Activated CD8-positive, alpha-beta memory T cell treated with anti-CD3 and anti-CD28 coated beads for 1 hour (primary cell): ENCODE measurements at places on chromosomes 5 and 9.

GRCh38 chr5:18311266-18311665 is 677.0 kb downstream of the TAF11L14 start:
- DNase-seq: no peak

GRCh38 chr9:36210722-36211121 is 20.0 kb downstream of the CLTA start:
- DNase-seq: no peak

- no peak for DNase-seq
Measured at GRCh38 chr9:69486498-69486897, 161.5 kb downstream of the ENTREP1 start.

- DNase-seq: no peak
Measured at GRCh38 chr9:78939311-78940065, 632.3 kb upstream of the TLE4 start.

- DNase-seq: no peak
Measured at GRCh38 chr5:150214289-150214688, 24.4 kb downstream of the SLC6A7 start.

GRCh38 chr9:8078641-8079140 is 279.1 kb upstream of the DMAC1 start:
- no peak for DNase-seq

DNA sequence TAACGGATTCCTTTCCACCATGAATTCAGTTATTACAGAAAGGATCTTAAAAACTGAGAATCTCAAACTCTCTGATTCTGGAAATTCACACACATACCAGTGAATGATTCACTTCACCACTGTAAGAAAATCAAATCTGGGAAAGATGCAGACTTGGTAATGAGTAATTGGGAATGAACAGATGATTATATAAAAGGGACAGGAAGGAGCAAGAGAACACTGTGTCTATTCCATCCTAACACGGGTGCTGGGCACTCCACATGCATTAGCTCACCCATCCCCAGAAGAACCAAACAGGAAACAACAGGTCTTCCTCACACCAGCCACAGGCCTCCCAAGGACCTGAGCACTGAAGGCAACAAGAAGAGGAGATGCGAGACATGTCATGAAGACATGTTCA is 74.8 kb upstream of the ZNF622 start:
- DNase-seq: no peak

DNA sequence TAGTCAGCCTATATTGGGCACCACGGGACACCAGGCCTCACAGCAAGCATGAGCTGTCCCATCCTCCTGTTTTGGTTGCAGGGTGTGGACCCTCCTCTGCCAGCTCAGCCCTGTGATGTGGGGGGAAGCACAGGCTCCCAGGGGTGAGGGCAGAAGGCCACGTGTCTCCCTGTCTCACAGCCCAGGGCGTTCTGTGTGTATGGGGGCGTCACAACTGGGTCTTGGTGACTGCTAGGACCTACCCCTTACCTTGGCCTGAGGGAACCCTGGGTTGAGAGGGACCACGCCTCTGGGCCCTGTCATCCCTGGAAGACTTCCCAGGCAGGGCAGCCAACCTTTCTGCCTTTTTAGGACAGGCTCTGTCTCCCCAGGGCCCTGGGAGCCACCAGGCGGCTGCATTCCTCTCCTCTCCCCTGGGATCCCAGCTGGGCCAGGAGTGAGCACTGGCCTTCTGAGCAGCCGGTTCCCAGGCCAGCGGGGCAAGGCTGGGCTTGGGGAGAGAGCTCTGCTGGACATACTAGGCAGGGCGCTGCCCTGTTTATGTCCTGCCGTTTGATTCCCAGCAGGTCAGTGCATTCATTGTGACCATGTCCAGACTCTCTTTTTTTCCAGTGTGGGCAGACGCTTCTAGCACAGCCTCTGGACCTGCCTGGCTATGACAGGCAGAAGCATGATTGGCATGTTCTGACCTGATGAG is 97.4 kb downstream of the DAB2IP start:
- no peak for DNase-seq

DNA sequence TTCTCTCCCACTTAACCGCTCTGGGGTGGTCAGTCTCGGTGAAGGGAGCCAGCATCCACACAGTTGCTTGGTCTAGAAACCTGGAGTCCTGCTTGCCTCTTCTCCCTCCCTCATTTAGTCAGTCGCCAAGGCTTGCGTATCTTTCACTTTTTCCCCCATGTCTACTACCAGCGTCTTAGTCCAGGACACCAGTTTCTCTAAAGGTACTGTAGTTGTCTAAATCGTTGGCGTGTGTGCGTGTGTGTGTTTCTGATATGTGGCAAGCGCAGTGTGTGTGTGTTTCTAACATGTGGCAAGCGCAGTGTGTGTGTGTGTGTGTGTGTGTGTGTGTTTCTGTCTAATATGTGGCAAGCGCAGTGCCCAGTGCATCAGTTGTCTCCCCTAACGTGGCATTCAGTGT is 641 bp downstream of the ATP6V1G1 start:
- no peak for DNase-seq

DNA sequence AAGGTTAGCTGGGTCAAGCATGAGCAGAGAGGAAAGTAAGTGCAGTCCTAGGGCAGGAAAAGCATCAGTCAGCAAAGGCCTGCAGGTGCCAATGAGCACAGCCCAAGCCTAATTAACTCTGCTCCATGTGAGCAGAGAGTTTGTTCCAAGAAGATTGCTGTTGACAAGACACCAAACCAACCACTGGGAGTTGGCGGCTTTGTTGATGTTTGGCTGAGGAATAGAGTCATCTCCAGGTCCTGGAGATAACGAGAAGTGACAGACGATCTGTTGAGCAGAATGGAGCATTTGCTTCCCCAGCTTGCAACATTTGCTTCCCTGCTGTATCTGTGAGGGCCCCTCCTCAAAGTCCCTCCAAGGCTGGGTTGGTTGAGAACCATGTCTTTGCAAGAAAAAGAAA is 68.2 kb downstream of the FAM114A2 start:
- no peak for DNase-seq

DNA sequence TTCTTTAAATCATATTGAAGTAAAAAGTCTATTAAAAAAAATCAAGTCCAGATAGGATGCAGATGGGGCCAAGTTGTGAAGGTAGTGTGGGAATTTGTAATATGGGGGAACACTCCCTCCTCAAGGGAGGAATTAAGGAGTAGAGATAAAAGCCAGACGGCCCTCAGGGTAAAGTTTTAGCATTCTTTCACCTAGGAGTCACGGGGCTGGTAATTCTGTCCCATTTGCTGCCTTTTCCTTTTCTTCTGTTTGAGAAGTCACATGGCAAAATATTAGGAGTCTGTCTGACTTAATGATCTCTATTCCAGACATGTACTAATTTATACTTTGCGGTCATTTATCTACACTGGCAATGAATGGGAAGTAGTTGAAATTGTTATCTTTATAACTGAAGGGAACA is 61.9 kb downstream of the SNX24 start:
- no peak for DNase-seq

DNA sequence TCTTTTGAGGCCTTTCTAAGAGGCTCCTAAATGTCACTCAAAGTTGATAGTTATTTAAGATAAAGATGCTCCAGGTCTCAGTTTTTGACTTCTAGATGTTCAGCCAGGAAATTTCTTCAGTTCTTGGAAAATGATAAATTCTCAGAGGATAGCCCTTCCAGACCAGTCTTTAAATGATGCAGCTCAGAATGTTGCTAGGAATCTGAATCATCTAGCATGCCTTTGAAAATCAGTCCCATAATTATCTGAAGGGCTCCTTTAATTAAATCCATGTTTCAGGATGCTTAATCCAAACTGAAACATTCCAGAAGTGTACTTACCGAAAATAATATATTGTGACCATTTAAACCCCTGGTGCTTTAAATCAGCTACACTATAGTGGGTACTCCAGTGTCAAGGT is 107.5 kb upstream of the FBN2 start:
- DNase-seq: no peak

DNA sequence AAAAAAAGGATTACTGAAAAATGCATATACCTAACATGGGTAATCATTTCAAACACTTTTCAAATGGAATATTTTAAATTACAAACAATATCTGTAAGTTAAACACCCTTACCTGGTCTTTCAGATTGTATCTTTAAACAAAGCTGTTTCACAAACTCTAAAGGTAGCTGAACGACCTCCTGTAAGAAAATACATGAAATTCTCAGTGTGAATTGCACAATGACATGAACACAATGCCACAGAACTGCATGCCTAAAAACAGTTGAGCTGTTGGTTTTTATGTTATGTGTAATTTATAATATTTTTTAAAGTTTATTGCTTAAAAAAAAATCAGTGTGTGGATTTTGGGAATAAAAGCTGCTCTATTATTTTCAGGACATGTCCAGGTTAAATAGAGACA is 17.5 kb downstream of the IPPK start:
- DNase-seq: no peak

- no peak for DNase-seq
Measured at GRCh38 chr5:136113606-136114005, 19.0 kb upstream of the SMAD5 start.

- no peak for DNase-seq
Measured at GRCh38 chr5:2293906-2294305, 411.2 kb upstream of the IRX4 start.

DNA sequence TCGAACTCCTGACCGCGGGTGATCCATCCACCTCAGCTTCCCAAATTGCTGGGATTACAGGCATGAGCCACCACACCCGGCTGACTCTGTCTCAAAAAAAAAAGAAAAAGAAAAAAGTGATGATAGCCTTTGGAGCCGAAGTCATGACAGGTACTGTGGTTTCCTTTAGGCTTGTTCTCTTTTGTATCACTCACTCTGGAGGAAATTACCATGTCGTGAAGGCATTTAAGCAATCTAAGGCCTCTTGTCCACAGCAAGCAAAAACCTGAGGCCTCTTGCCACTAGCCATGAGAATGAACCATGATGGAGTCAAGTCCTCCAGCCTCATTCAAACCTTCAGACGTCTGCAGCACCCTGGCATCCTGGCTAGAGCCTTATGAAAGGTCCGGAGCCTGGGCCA is 286.1 kb downstream of the RAB3C start:
- no peak for DNase-seq

DNA sequence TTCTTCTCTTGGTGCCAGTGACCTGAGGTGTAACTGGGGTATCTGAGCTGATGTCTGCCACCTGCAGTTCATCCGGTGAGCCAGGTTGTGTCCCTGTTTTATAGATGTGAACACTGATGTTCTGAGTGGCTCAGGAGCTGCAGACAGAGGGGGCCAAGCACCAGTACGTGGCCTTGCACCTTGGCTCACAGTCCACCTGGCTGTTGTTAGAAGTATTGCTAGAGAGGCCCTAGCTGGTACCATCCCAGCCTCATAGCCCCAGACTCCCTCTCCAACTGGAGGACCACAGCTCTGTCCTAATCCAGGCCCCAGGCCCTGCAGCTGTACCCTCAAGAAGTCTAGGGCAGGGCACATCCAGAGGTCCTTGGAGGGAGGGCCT is 16.2 kb downstream of the PHF2 start:
- DNase-seq: no peak

DNA sequence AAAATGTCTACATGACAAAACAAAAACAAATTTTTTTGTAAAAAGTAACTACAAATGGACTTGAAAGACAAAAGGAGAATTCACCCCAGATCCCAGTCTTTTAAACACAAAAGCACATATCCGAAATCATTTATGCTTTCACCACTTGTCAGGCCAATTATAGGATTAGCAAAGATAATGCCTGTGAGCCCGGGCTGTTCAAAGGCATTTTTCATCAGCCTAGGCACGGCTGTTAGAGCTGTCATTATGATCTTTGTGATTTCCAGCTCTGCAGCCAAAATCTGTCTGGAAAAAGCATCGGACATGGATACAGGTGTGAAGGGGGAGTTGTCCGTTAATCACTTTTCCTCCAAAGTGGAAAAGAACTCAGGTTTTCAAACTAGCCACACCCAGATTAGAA is 23.6 kb upstream of the RAB14 start:
- DNase-seq: no peak

GRCh38 chr5:14672082-14672481 is 7.6 kb downstream of the OTULIN start:
- DNase-seq: no peak

DNA sequence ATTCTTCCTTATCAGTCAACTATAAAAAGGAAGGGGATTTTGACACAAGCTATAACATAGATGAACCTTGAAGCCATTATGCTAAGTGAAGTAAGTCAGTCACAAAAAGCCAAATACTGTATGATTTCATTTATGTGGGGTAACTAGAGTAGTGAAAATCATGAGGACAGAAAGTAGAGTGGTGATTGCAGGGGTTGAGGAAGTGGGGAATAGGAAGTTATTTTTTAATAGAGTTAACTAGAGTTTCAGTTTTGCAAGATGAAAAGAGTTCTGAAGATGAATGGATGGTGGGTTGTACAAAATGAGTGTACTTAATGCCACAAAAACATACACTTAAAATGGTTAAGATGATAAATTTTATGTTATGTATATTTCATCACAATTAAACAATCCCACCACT is 65.4 kb upstream of the FAM174A start:
- DNase-seq: no peak

GRCh38 chr5:103408408-103408807 is 149.8 kb downstream of the MACIR start:
- DNase-seq: no peak

DNA sequence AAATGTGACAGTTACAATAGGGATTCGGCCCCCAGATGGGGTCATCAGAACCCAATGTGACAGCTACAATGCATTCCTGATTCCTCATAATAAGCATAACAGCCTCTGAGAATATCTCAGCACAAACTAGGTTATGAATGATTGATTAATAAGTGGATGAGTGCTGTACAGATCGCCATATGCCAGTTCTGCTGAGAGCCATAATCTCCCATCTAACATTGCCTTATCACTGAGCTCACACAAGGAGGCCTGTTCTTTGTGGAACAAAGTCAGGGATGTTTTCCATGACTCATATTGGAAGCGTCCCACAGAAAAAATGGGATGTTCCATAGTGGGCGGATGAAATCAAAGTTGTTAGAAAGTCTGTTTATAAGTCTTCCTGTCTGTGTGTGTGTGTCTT is 89.6 kb downstream of the KIF4B start:
- DNase-seq: no peak

GRCh38 chr5:39584927-39585326 is 160.1 kb upstream of the DAB2 start:
- DNase-seq: no peak

- no peak for DNase-seq
Measured at GRCh38 chr5:527646-528628, 3.7 kb upstream of the SLC9A3 start.

GRCh38 chr5:96936431-96937320 is 796 bp downstream of the LNPEP start:
- DNase-seq: no peak

DNA sequence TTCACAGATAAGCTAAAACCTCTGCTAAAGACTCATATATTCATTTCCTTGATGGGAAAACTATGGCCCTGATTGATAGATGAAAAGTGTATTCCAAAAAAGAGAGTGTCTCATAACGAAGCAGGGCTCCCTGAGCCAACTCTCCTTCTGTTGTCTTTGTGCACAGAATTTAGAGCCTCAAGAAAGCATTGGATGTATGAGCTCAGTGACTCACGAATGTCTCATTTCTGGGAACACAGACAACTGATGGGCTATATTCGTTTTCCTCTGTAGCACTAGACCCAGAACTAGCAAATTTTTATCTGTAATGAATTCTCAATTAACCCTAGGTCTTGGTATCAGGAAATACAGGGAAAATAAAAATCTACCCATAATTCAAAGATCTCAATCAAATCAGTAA is 88.4 kb downstream of the LMNB1 start:
- no peak for DNase-seq

GRCh38 chr5:56339732-56340131 is 106.6 kb upstream of the ANKRD55 start:
- no peak for DNase-seq

- no peak for DNase-seq
Measured at GRCh38 chr5:137218896-137219295, 280.2 kb downstream of the SPOCK1 start.

GRCh38 chr5:179376701-179377420 is 31.6 kb upstream of the ADAMTS2 start:
- no peak for DNase-seq
